ENCODE measurements at places on chromosomes 4 and X. TPM values are rescaled to one million over a fixed set of nuclear protein-coding genes. Genes with fewer than 3 reads are reported as not detected.

DNA sequence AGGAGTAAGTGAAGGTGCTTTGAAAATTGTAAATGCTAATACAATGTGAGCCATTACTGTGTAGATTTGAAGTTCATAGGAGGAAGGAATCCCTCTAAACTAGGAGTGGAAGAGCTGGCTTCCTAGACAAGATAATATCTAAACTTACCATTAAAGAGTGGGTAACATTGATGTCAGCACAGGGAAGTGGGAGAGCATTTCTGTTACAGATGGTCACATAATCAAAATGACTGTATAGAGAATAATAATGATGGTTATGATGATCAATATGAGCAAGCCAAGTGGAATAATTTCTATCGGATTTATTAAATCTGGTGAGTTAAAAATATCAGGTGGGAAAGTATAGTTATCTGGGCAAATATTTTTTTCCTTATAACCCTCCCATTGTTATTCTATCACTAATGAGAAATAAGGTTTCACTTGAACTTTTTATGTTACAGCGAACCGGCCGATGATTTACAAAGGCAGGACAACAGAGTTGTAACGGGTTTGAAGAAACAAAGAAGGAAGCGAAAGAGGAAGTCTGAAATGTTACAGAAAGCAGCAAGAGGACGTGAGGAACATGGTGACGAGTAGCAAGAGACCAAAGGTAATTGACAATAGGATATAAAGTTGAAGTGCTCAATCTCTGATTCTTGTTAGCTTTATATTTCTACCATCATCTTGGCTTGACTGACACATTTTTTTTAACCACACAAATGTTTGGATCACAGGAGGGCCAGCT is 43.5 kb downstream of the FMR1NB start:
- DNase-seq = no peak

DNA sequence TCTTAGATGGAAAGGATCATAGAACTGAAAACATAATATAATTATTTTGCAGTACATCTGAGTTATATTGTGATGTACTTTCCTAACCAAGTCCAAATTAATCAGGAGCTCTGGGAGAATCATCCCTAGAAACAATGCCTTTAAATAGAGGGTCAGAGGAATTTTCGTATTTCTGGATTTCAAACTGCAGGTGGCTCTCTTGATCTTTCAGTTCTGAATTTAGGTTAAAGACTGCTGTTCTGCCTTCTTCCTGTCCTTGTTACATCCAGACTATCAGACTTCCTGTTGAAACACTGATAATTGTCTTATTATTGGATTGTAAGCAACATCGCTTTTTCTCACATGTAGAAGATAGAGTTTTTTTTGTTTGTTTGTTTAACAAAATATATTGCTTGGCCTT is 142.7 kb downstream of the RPA4 start:
- DNase-seq = no peak

GRCh38 chr4:184596044-184596616 is 53.1 kb downstream of the CASP3 start:
- no peak for DNase-seq

Gene FRAS1
- total RNA-seq = not detected

Gene SORCS2
- not detected for total RNA-seq

All from naive thymus-derived CD4-positive, alpha-beta T cell (primary cell).